ENCODE measurements at places on chromosomes 11 and 22.

GRCh38 chr11:130203766-130204702, 44.5 kb downstream of the ST14 start:
- DNase-seq = no peak

GRCh38 chr22:34966980-34967565, 98.9 kb upstream of the ISX start:
- no peak for DNase-seq

DNA sequence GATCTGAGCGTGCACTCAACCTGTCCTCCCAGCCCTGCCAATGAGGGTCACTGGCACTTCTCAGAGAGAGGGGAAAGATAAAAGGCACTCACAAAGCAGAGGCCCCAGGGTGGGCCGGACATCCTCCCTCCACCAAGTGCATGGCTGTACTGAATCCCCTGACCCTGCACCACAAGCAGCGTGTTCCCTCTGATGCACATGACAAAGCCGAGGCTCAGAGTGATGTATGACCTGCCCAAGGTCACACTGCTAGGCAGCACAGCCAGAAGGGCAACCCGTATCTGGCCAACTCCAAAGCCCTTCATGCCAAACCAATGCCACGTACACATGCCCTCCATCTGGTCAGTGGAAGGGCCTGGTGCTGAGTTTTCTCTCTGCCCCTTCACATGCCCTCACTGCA, 22.1 kb downstream of the SPATA19 start:
- DNase-seq = no peak

GRCh38 chr11:8356721-8357504, 93.2 kb upstream of the LMO1 start:
- no peak for DNase-seq

DNA sequence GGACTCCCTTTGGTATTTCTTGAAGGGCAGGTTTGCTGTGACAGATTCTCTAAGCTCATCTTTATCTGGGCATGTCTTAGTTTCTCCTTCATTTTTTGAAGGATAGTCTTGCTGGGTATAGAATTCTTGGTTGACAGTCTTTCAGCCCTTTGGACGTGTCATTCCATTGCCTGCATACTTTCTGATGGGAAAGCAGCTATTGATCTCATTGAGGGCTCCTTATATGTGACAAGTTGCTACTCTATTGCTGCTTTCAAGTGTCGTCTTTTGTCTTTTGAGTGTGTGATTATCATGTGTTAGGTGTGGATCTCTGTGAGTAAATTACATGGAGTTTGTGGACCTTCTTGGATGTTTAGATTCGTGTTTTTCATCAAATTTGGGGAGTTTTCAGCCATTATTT, 21.9 kb downstream of the IGHMBP2 start:
- no peak for DNase-seq

DNA sequence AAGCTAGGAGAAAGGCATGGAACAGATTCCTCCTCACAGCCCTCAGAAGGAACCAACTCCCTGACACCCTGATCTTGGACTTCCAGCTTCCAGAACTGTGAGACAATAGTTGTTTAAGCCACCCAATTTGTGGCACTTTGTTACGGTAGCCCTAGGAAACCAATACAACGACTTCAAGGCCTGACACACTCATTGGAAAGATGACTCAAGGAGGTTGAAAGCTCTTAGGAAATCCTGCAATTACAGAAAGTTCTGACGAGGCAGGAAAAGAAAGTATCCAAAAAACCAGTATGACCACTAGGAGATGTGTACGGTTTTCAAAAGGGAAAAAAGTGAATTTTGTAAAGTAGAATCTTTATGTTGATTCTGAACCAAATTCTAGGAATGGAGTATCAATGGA, 161.4 kb downstream of the SWAP70 start:
- no peak for DNase-seq

GRCh38 chr11:47418454-47419259, 7.6 kb downstream of the PSMC3 start:
- DNase-seq = no peak

- no peak for DNase-seq
Observed at GRCh38 chr22:36753120-36753802, 22.7 kb downstream of the IFT27 start.

DNA sequence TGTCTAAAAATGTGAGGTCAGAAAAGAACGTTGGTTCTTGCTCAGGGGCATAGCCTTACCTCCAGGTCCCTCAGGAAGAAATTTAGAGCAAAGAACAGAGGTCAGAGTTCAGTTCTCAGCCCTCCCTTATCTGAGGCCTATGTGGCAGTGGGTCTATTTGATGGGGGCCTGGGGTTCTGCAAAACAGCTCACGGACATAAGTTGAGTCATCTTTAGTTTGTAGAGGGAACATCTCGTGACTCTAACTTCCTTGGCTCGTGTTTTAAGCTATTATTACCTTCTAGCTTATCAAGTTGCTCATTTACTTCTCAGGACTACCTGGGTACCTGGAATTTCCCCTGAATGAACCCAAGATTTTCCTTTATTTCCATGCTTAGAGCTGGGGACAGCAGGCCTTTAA, 91.3 kb upstream of the AMOTL1 start:
- no peak for DNase-seq

- no peak for DNase-seq
Observed at GRCh38 chr22:37910890-37911672, 5.0 kb downstream of the MICALL1 start.

DNA sequence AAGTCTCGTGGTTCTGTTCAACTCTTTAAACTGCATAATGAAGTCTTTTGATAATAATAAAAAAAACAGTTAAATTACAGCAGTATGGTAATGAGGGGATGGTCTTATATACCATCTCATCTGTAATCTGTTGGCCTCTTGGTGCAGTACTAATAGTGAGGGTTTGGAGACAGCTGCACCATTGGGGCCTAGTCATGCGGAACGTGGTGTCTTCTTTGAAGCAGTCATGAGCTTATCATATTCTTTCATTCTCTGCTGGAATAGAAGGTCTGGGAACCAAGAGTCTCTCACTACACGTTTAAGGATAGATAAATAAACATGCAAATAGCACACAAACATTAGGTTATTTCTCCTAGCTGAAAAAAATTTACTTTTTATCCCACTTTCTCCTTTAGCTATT, 40.9 kb upstream of the OR9Q1 start:
- DNase-seq = no peak

DNA sequence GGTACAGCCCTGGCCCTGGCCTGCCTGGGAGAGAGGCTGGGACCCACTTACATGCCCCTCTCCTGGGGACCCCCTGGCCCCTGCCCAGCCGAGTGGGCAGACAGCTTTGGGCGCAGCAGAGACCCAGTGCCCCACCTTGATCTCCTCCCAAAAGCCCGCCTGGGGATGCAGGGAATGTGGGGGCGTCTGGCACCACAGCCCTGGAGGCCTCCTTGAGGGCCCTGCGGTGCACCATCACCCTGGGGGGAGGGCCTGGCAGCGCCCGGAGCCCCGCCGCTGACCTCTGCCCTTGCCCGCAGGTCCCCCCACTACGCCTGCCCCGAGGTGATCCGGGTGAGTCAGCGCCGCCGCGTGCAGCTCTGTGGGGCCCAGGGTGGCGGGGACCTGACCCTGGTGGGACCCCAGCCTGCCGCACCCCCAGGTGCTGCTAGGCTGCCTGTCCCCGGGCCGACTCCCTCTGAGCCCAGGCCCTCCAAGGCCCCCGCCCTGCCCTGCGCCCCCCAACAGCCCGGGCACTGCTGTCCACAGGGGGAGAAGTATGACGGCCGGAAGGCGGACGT, 43.7 kb downstream of the MOB2 start:
- DNase-seq = no peak

DNA sequence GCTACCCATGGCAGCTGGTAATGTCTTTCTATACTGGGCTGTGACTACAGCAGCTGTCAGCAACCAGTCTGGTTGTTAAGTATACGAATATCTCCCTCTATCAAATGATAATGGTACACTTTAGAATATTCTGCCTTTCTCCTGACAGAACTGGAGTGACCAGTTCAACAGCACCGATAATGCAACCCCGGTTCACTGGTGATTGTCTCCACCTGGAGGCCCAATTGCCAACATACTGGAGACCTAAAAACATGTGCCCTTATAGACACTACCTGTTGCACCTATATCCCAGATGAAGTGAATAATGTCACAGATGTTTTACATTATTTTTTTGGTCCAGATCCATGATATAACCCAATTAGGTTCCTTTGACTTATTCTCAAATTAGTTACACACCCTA, 21.1 kb downstream of the OR5P2 start:
- DNase-seq = no peak

GRCh38 chr11:22336587-22336986, 1.6 kb upstream of the SLC17A6 start:
- no peak for DNase-seq

DNA sequence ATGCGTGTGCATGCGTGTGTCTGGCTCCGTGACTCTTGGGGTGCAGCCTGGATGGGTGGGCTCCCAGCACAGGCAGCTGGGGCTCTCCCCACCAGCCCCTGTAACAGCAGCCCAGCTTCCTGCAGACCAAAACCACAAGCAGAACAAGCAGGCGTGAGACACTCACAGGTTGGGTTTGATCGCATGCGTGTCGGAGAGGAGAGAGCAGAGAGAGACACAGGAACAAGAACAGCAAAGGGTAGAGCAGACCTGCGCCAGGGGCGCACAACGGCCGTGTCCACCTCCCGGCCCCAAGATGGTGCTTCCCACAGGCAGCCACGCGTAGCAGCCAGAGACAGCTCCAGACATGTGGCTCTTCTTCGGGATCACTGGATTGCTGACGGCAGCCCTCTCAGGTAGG, at the start of gene CD6:
Gene CD6, plus strand, starts transcription at position 161 of the 400 bp plus-strand sequence. Its CDS starts 186 bp downstream, at position 347.
- DNase-seq = peak; percentile 79

DNA sequence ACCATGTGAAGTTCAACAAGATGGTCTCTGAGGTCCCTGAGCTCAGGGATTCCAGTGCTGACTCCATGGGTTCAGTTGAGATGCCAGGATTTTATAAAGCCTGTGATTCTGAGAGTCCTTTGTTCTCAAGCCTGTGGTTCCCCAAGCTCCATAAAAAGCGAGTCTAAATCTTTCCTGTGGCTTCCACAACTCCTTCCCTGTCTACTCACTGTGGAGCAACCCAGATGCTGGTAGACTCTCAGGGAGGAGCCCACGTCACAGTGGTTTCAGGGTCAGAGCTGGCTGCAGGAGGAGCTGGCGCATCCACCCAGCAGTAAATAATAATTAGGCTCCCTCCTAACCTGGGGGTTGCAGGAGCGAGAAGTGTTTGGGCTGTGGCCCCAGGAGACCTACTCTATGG, 2.0 kb upstream of the RELT start:
- DNase-seq = no peak

GRCh38 chr11:46117842-46118241, 3.4 kb downstream of the PHF21A start:
- no peak for DNase-seq

- no peak for DNase-seq
Observed at GRCh38 chr11:13283636-13284035, 6.0 kb downstream of the BMAL1 start.

GRCh38 chr11:117843666-117844484, 19.3 kb upstream of the FXYD2 start:
- DNase-seq = peak; percentile 84

- no peak for DNase-seq
Observed at GRCh38 chr11:47158242-47158641, 18.4 kb downstream of the ARFGAP2 start.

GRCh38 chr11:126704096-126704495, 296.5 kb downstream of the KIRREL3 start:
- DNase-seq = no peak

DNA sequence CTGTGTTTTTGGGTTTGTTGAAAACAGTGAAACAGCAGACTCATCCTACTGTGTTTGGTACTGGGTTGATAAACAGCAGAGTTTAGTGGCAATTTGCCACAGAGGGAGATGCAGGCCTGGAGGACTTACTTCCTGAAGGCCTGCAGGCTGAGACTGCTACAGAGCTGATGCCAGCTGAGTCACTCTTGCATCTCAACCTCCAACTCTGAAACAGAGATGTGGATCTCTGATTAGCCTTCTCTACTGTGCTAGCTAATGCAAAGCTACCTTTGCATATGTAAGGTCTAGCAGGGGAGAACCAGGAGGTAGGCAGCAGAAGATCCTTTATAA, 14.3 kb downstream of the ATP5MG start:
- peak; percentile 42 for DNase-seq

DNA sequence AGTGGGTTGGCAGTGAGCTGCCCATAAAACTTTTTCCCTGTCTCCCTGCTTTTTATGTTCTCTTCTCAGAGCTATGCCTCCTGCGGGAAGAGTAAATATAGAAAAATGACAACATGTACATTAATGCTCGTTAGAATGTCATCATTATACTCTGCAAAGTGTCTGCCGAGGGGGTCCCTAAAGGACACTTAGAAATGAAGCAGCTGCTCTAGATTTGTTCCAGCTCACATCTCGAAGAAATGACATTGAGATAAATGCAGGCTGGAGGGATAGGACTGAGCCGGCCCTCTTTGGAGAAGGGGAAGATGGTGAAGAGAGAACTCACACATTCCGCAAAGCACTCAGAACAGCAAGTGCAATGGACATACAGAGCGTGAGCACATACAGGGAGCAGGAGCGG, 240.0 kb downstream of the NXPE2 start:
- DNase-seq = no peak

GRCh38 chr11:203056-203944, 3.9 kb downstream of the BET1L start:
- no peak for DNase-seq

DNA sequence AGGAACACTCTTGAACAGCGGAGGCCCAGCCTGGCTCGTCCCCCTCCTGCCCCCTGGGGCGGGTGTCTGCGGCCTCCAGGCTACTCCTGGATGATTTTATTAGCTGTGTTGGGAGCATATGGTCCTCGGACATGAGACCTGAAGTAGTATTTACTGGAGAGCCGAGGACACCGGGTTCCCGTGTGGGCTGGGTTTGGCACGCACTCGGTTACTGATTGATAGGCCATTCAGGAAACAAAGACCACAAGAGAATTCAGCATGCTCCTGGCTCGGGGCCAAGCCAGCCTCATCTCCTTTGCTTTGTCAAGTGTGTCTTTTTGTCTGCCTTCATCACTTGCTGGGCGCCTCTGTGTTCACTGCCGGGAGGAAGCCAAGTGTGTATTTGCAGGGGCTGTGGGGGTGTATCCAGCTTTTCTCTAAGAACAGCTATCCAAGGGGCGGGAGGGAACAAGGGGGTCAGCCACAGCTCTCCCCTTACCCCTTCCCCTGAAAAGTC, 9.7 kb downstream of the FXYD2 start:
- DNase-seq = peak; percentile 85

- DNase-seq = no peak
Observed at GRCh38 chr11:8035200-8035855, 45.7 kb upstream of the TUB start.

DNA sequence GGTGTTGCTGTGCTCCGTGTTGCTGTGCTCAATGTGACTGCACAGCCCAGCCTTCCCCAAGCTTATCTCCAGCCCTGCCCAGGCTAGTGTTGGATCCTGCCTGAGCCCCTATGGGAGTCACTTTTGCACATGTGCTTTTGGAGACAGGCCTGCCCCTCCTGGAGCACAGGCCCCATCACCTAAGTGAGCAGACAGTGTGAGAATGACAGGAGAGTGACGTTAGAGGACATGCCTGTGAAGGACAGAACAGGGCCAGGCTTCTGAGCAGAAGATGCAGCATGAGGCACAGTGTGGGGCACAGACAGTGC, 36.6 kb upstream of the SUSD2 start:
- no peak for DNase-seq

- DNase-seq = peak; percentile 72
Observed at GRCh38 chr11:61509043-61510029, 787 bp downstream of the LRRC10B start.

GRCh38 chr11:68325907-68326220, 13.5 kb downstream of the LRP5 start:
- DNase-seq = no peak
